ENCODE measurements at places on chromosomes 13 and 19. TPM values are rescaled to one million over a fixed set of nuclear protein-coding genes. Genes with fewer than 3 reads are reported as not detected.

DNA sequence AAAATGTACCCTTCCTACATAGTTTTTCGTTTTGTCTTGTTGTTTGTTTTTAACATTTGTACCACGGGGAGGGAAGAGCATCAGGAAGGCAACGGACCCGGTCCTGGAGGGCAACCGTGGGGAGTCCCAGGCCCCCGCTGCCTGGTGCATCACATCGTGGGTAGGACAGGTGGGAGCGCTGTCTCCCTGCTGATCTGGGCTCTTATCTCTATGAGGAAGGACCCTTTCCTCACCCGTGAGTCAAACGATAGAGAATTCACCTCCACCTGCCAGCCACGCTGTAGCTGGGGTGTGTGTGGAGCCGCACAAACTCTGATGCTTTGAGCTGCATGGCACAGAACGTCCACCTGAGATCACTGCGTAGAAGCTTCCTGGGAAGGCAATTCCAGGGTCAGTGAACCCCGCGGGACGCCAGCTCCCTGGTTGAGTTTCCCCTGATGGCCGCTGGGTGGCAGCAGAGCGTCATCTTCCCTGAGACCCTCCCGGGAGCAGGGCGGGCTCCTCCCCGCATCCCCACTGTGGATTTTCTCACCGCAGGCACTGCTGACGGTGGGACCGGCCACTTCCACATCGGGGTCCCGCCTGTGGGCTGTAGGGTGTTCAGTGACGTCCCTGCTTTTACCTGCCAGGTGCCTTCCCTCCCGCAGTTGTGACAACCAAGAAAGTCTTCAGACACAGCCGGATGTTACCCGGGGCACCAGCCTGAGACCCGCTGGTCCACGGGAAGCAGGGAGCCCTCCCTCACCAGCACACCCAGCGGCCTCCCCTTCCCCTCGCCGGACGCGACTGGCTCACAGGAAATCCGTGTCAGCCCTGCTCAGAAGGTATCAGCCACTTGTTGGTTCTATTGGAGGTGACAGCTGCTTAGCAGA is 54.7 kb downstream of the ZNF787 start:
- peaks cover 5% of the 10 kb centered on the region for H3K27me3 ChIP-seq
- no peak overlapping the region for H3K27ac ChIP-seq
- DNase-seq: peak; percentile 91
- no peaks in the 10 kb centered on the region for H3K4me1 ChIP-seq
- H3K36me3 ChIP-seq: no peaks in the 10 kb centered on the region
- H3K4me3 ChIP-seq: no peak overlapping the region

DNA sequence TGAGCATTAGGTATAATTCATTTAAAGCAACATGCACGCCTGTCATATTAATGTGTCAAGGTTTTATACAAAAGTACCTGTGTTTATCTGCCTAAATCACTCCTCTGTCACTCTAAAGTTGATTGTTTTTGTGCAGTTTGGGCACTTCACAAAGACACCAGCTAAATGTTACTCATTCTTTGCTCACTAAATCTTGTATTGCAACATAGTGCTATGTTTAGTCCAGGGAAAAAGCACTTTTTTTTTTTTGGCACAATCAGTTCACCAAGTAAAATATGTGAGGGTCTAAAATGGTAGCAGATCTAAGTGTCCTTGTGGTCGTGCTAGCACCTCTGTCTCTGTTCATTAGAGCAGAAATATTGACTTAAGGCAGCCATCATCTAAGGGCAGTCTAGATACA is 2526.7 kb upstream of the PCDH20 start:
- no peaks in the 10 kb centered on the region for H3K4me1 ChIP-seq
- no peaks in the 10 kb centered on the region for H3K36me3 ChIP-seq
- no peak for DNase-seq

DNA sequence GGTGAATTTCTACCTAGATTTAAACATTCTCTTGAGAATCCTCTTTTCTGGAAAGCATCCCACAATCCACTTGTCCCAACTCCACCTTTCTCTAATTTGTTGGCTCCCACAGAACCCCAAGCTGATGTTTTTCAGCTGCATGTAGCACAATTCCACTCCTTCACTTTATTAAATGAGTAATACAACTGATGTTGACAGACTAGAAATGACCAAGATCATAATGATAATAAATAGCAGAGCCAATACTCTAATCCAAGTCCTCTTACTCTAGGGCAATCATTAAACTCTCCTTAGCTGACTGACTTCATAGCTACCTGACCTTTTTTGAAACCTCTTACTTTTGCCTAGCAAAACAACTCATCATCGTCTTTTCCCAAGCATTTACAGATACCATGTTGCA is 27.9 kb upstream of the STARD13 start:
- DNase-seq: no peak
- H3K4me1 ChIP-seq: no peaks in the 10 kb centered on the region
- H3K36me3 ChIP-seq: no peaks in the 10 kb centered on the region

DNA sequence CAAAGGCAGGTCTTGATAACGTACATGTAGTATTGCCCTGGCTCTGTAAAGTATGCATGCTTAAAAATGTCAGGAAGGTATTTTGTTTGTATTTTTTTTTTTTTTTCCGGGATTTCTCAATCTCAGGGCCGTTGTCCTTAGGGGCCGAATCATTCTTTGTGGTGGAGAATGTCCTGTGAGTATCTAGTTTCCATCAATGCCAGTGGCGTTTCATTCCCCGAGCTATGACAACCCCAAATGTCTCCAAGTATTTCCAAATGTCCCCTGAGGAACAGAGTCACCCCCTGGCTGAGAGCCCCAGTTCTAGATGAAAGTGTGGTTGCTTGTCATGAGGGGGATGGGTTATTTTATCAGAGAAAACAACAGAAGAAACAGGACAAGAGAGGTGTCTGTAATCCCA is 68.7 kb downstream of the ACSBG2 start:
- H3K27ac ChIP-seq: no peak overlapping the region
- H3K36me3 ChIP-seq: no peaks in the 10 kb centered on the region
- no peaks in the 10 kb centered on the region for H3K4me1 ChIP-seq
- H3K4me3 ChIP-seq: no peak overlapping the region

DNA sequence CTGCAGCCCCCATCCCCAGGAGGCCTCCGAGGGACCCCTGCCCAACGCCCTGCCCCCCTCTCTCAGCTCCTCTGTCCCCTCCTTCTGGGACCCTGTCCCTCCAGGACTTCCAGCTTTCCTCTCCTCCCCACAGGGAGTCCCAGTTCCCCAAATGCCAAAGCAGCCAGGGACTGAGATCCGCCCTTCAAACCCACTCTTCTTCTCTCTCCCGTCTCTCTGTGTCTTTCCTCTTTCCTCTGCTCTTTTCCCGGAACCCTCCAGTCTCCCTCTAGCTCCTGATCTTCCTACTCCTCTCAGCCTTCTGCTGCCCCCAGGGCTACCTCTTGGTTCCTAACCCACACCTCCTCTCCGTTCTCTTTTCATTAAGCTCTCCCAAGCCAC is 377 bp downstream of the CA11 start:
- peak overlapping the region; percentile 51 for H3K4me3 ChIP-seq
- no peaks in the 10 kb centered on the region for H3K36me3 ChIP-seq
- peak overlapping the region; percentile 86 for H3K27ac ChIP-seq
- H3K4me1 ChIP-seq: peaks cover 3% of the 10 kb centered on the region
- no peak for DNase-seq

DNA sequence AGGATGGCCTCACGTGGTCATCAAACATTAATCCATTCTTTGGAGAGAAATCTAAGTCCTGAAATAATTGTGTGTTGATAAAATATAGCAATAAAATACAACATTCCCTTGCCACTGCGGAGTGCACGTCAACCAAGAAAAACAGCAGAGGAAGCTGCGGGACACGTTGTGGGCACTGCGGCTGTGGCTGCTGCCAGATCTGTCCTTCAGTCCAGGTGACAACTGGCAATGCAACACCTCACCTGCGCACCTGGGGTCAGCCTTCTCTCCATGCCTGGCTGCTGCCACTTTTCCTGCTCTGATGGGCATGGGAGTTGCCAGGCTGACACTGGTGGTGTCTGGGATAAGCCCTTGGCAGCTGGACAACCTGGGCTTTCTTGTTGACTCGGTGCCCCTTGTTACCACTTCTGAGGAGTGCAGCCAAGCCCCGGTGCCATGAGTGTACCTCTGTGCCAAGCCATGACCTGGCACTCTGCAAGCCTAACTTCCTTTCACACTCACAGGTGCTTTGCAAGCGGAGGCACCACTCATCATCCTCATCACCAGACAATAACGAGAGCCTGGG is 251.6 kb upstream of the TSHZ3 start:
- H3K27me3 ChIP-seq: no peaks in the 10 kb centered on the region
- no peak overlapping the region for H3K27ac ChIP-seq
- no peak for DNase-seq
- H3K4me3 ChIP-seq: no peak overlapping the region
- H3K36me3 ChIP-seq: no peaks in the 10 kb centered on the region

GRCh38 chr19:15371786-15372380 is 7.7 kb downstream of the AKAP8 start:
- H3K36me3 ChIP-seq: peaks cover 61% of the 10 kb centered on the region
- H3K4me3 ChIP-seq: no peak overlapping the region
- no peaks in the 10 kb centered on the region for H3K27me3 ChIP-seq
- H3K4me1 ChIP-seq: no peaks in the 10 kb centered on the region
- DNase-seq: no peak
- H3K27ac ChIP-seq: no peak overlapping the region

DNA sequence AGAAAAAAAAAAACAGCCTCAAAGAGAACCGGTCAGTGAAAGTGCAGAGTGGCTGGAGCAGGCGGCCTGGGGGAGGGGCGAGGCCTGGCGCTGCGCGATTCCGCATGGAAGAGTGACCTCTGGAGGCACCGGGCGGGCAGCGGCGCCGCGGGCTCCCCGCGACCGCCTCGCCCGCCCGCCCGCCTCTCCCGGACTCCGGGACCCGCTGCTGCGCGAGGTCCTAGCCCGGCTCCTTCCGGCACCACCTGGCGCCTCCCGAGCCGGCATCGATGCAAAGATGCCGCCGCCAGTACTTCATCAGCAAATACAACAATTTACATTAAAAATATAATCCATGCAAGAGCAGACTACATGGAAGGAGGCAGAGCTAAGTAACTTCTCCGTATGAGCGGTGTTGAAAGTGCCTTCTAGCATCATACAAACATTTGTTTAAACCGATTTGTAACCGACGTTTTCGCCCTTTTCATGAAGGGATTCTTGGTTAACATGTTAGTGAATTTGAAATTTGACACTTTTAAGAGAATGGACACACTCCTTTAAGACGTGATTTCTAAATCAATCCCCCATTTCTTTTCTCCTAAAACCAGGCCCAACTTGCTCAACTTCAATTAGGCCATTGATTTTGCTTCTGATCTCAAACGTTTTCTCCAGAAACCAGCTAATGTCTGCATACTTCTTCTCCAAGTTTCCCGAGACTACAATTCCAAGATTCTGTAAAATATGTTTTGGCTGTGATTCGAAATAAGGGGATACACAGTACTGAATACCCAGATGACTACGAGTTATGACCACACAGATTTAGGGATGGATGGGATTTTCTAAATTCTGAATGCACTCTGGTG is 2.1 kb downstream of the EFNB2 start:
- H3K27me3 ChIP-seq: no peaks in the 10 kb centered on the region
- H3K27ac ChIP-seq: no peak overlapping the region

DNA sequence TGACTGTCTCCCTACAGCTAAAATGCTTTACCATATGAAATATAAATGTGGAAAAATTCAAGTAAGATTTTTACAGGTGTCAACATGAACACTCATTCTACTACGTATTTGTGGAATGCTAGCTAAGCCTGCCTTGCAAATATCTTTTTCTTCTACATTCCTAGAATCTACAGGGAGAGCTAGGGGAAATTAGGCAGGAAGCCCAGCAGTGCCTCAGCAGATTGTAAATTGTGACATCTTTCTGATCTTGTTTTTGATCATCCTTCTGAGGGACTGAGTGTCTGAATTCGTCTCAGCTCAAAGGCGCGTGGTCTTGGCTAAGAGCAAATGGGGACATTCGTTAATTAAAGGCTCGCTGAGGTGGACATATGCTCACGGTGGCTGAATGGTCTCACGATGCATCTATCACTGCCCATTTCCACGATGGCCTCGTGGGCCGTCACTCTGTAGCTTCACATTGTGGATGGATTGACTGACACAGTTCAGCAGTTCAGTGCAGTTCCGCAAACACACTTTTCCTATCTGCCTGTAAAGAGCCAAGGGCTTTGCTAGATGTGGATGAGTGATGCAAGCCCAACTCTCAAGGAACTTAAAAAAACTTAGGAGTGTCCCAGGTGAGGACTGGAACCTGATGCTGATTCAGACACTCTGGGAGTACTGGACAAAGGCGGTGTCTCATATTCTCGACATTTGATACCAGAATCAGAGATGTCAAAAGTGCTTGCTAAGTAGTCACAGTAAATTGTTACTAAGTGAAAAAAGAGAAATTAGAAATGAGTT is 562.5 kb downstream of the EFNB2 start:
- no peaks in the 10 kb centered on the region for H3K36me3 ChIP-seq
- H3K4me3 ChIP-seq: no peak overlapping the region
- no peak for DNase-seq
- no peak overlapping the region for H3K27ac ChIP-seq
- H3K4me1 ChIP-seq: peaks cover 7% of the 10 kb centered on the region

DNA sequence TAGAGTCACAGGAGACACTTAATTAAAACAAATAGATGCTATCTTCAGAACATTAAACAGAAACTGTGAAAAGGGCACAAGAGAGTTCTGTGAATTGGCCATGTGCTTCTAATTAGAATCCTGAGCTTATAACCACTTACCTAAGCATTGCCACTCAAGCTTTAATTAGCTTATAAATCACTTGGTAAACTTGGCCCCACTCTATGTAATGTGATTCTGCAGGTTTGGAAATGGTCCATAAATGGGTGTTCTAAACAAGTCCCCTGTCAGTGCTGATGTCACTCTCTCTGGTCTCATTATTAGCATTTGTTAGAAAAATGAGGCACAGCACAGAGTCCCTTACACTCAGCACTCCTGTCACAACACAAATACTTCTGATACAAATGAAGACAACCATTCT is 18.0 kb downstream of the ZNF91 start:
- H3K4me1 ChIP-seq: no peaks in the 10 kb centered on the region
- no peak for DNase-seq
- no peak overlapping the region for H3K27ac ChIP-seq
- no peak overlapping the region for H3K4me3 ChIP-seq
- H3K36me3 ChIP-seq: no peaks in the 10 kb centered on the region

Gene CEACAM20
- total RNA-seq: not detected

Gene ZNF763
- 2.8 TPM for total RNA-seq

Gene LIG4
- 5.8 TPM for total RNA-seq

Gene CACNA1A
- 3.7 TPM for total RNA-seq

Measured in pancreas (tissue), 10 donors.